ENCODE measurements at places on chromosomes 12 and 14.

DNA sequence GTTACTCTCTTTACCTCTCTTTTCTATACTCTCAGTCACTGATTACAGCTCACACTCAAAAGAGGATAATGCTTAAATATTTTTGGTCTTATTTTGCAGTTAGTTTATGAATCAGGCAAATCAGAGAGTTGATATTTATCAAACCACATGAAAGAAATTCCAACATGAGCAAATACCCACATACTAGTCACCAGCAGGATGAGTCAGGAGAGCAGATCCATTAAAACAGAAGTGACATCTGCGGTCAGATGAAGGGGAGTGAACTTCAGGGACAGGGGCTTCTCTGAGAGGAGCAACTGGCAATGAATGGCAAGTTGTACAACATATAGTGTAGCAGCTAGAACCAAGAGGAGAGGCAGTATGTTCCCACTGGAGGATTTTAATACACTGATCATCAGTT lies 258.7 kb downstream of the SYT10 start:
- no peak for DNase-seq

- no peak for DNase-seq
These were observed 5.5 kb downstream of the AJUBA start for GRCh38 chr14:22976620-22977433.

DNA sequence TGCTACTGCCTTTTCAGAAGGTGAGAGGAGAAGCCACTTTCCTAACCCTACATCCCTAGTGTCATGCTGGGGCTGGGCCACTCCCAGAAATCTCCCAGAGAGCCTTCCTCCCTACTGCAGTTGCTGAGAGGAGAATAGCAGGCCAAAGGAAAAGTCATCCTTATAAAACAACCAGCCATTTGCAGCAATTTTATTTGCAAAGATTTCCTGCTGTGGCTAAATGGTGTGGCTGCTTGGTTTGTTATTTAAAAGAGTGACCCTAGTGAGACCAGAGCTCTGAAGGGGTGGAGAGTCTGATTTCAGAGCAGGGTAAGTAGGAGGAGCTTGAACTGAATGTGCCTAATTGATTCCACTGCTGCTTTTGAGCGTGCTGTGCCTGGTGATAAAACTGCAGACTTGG lies 232.0 kb downstream of the GRIN2B start:
- DNase-seq: no peak

DNA sequence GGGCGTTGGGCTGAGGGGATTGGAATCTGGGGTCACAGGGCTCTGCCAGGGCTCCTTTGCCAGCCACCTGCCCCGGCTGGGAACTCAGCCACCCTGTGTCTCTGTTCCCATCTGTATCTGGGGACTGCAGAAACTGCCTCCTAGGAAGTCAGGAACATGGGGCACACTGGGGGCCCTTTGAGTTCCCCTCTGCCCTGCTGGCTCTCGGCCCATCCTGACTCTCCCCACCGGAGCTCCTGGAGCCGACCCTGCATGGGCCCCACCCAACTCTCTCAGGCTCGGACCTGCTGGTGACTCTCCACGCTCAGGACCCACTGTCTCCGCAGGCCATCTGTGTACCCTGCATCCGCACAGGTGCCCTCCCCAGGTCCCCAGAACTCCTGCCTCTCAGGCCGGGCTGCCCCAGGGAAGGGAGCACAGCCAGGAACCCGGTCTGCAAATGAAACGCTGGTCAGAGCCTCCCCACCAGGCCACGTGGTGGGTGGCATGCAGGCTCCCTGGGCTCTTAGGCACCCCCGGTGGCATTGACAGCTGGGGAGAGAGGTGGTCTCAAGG lies 82.8 kb downstream of the KIF26A start:
- DNase-seq: no peak

DNA sequence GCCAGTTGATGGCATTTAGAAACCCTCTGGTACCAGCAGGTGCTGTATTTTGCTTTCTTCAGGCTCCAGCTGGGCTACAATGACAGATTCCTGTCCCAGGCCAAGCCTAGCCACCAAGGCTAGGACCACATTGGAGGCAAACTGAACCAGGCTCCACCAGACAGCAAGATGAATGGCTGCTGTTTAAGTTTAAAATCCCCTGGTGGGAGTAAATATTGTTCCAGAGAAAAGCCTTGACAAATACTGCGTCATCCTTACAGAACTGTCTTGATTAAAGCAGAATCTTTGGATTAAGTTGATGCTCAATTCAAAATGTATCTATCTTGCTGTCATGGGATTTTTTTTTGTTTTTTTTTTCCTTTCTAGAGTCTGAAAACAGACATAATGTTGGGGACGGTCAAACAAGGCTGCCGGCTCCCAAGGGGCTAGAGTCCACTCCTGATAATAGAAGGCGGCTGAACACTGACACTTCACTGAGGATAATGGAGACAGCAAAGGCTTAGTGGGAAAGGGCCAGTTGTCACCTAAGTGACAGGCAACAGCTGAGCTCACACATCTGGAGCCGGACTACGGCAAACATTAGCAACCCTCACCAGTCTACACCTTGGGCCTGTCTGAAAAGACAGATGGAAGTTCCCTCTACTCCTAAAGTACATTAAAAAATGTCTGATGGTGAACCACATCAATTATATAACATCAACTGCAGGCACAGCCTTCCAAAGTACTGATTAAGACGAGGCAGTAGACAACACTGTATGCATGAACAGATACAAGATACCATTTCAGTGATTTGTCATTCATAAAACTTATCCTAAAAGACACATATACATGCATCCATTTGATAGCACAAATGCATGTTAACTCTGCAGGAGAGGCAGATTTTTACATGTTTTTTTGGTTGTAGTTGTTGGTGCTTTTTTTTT lies 1.7 kb downstream of the PRICKLE1 start:
- DNase-seq: no peak

GRCh38 chr14:68656452-68656851 lies 136.4 kb downstream of the ZFP36L1 start:
- DNase-seq: no peak

- DNase-seq: peak; percentile 37
These were observed at the start of gene OAS3 for GRCh38 chr12:112937741-112938719. Gene OAS3 (plus strand): TSS chr12:112938474. CDS start chr12:112938531, 57 bp downstream.

DNA sequence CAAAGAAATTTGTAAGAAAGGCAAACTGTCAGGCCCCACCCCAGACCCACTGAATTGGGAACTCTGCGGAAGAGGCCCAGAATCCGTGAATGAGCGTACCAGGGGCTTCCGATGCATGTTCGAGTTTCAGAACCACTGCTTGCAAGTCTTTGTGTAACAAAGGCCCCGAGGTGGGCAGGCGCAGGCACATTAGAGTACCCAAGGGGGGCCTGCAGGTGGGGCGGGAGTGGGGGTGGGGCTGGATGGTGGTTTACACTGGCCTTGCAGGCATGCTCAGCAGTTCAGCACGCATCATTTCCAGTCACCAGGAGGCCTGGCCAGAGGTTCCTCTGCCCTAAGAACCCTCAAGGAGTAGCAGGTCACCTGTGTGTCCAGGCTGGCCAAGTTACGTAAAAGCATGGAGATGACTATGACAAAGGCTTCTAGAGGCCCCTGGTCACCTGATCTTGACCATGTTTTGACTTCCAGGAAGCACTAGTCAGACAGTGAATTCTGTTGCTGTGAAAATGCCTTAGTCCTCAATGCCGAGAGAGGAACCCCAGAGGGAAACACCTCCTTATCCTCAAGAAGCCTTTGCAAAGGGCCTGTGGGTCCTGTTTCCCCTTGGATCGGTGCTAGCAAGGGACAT lies 33.2 kb upstream of the IRF2BPL start:
- no peak for DNase-seq

DNA sequence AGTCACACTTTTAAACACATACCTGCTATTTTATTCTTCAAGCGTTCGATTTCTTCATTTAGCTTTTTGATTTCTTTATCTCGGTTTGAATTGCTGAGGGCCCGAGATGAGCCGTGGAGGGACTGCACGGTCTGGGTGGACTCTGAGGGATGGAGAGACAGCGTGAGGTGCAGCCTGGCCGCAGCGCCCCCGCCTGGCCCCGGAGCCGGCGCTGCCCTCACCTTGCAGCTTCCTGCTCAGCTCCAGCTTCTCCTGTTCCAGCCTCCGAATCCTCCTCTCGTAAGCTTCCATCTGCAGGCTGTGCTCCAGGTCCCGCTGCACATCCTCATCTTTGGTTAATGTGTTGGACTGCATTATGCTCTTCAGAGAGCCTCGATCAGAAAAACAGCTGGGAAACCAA lies 53.2 kb downstream of the AMN start:
- DNase-seq: no peak

- DNase-seq: no peak
These were observed 76.8 kb downstream of the ATXN7L3B start for GRCh38 chr12:74614426-74614825.

- DNase-seq: no peak
These were observed 16.4 kb downstream of the MANSC1 start for GRCh38 chr12:12333407-12334366.

DNA sequence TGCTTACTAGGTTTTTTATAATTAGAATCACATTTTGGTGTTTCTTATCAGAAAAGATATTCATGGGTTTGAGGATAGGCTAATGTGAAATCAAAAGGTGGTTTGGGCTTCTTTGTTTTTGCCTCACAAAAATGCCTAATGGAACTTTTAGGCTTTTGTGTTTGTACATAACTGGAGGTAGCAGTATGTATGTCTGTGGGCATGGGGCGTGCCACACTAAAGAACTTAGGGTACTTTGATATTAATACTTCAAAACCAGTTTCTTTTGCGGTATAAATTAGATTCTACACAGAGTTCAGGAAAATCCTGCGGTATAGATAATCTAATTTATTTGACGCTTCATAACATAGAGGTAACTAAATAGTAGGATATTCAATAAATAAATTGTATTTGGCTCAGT lies 1.9 kb downstream of the ETV6 start:
- no peak for DNase-seq

GRCh38 chr12:93759512-93760081 lies 82.4 kb downstream of the CRADD start:
- DNase-seq: no peak

DNA sequence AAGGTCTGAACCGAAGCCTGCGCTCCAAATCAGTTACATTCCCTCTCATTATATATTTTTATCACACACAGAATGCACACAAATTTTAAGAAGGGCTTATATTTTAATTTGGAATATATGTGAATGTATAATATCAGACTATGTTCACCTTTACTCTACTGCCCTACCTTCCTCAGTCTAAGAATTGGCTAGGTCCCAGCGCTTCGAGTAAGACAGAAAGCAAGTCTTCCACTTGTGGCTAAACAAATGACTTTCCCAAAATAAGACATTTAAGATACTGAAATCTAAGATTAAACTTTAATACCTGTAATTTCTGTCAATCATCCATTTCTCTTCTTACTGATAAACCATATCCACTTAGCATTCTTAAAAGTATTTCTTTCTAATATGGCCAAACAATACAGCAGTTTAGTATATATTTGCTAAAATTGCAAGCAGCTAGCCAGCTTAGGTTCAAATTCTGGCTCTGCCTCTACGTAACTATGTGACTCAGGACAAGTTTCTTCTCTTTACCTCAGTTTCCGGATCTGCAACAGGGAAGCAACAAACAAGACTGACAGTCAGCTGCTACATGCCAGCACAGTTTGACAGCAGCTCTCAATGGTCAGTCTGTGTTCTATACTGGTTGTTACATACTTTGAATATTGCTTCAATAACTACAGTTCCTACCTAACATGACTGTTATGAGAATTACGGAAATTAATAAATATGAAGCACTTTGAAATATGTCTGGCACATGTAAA lies 2.0 kb downstream of the INTS13 start:
- DNase-seq: no peak

- no peak for DNase-seq
These were observed 12.2 kb upstream of the CLEC2A start for GRCh38 chr12:9944391-9944790.

GRCh38 chr12:8088574-8088973 lies 6.5 kb downstream of the NECAP1 start:
- DNase-seq: no peak

DNA sequence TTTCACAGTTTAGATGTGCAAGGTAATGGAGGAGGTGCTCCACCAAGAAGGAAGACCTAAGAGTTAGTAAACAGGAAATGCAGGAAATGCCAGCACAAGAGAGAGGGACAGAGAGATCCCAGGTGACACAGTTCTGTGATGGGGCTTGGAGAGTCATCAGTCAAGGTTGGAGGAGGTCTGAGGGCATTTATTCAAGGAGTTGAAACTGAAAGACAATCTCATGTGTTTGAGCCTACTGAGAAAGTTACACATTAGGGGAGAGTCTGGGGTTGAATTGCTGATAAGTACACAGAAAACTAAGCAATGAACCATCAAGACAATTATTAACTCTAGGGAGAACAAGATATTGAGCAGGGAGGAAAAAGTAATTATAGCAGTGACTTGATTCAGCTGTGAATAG lies 138.5 kb downstream of the ANO6 start:
- DNase-seq: no peak

- DNase-seq: no peak
These were observed 158.6 kb downstream of the PAX9 start for GRCh38 chr14:36820111-36820709.
